ENCODE measurements at places on chromosomes 1 and 21.

- DNase-seq = peak; percentile 71
These were observed 15.0 kb upstream of the MTARC2 start for GRCh38 chr1:220733086-220733601.

DNA sequence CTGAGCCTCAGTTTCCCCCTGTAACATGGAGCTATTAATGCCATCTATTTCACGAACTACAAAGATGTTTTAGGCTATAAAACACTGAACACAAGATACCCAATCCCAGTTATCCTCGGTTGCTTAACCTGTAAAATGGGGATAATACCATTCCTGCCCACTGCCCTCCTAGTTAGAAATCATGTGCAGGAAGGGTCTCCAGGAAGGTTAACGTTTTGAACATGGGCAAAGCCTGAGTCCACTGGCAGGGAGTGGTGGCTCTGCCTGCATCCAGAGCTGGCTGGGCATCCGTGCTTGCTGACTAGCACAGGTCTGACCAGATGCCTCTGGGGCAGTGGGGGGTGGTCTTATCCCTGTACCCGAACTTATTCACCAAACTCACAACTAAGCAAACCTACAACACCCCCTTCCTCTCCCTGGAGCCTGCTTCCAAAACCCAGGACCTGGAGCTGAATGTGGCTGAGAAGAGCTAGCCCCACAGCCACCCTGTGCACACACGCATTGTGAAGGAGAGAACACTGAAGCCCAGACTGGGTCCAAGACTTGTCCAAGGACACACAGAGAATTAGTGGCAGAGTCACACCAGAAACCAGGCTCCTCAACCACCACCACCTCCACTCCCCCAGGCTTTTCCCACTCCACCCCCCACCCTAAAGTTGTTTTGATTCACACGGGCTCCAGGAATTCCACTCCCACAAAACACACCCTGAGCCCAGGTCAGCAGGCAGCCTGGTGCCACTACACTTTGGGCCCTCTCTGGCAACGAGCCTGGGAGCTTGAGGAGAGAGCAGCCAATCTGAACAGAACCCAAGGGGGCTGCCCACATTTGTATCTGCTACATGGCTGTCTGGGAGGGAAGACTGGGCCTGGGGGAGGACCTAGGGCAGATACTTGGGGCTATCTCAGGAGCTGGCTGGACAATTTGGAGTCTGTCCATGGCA is 1.6 kb downstream of the E2F2 start:
- no peak for DNase-seq

GRCh38 chr1:58722967-58723366 is 23.1 kb upstream of the MYSM1 start:
- no peak for DNase-seq

GRCh38 chr1:157597959-157598667 is at the start of gene FCRL4:
Gene FCRL4 (minus strand): TSS chr1:157598085. CDS start chr1:157597944, 141 bp downstream.
- DNase-seq = no peak

DNA sequence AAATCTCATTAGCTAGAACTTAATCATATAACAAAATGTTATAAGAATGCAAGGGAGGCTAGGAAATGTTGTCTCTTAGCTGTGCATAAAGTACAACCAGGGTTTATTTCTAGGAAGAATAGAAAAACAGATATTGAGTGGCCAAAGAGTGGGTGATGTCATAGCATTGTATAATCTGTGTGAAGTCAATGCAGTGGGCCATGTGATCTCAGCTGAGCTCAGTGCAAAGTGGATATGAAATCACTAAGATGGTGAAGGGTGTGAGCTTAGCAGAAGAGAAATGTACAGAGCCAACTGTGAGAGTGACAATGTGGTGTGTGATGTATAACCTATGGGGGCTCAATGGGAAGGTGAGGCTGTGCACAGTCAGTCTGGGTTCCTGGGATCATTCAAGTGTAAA is 29.7 kb upstream of the DUSP23 start:
- DNase-seq = no peak

GRCh38 chr1:182614796-182615454 is 10.7 kb upstream of the RGS16 start:
- DNase-seq = peak; percentile 57

DNA sequence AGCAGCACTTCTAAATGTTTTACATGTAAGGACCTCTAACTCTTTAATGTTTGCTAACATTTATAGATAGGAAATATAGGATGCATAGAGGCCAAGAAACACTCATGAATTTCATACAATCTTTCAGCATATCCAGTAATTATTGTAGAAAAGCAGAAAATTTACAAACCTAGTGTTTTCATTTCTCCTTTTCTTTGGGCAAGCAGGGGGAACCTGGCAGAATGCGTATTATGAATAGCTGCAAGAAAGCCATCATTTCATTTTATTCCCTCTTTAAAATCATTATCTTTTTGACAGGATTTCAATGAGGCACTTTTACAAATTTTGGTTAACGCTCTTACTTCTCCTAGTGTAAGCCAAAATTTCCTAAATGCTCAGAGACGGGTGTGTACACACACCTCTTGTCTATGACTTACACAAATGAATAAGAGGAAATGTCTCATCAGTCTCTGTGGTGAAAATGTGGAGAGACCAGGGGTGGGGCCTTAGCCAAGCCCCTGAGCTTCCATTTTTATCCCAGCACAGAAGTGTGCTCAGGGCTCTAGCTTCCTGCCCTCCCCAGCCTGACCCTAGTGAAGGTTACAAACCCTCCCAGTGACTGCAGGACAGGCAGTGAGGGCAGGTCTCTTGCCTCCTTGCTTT is 91.6 kb downstream of the LRRC8C start:
- no peak for DNase-seq

DNA sequence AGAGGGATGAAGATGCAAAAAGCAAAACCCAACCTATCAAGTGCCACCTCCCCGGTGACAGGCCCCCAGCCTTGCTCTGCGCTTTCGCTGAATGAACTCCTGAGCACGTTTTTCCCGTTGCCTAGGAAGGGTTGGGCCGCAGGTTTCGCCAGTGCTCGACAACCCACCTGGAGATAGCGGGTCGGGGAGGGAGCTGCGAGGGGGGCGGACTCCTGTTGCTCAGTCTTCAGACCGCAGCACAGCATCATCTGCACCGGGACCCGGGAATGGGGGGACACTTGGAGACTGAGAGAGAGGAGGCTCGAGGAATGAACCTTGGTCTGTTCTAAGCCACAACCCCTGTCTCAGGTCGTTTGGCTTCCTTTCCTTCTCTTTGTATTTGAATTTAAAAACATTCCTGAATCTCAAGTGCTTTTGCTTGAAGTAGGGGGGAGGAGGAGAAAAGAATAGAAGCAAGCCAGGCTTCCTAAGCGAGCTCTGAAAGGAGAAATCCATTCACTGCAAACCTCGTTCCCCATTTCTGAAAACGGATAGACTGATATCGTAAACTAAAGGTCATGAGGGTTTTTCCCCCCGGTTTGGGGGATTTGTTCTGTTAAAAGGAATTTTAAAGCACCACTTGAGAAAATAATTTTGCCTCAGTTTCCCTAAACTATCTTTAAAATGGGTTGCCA is 1.2 kb downstream of the AK5 start:
- peak; percentile 38 for DNase-seq

- no peak for DNase-seq
These were observed 26.4 kb upstream of the CLIC6 start for GRCh38 chr21:34642211-34643075.

DNA sequence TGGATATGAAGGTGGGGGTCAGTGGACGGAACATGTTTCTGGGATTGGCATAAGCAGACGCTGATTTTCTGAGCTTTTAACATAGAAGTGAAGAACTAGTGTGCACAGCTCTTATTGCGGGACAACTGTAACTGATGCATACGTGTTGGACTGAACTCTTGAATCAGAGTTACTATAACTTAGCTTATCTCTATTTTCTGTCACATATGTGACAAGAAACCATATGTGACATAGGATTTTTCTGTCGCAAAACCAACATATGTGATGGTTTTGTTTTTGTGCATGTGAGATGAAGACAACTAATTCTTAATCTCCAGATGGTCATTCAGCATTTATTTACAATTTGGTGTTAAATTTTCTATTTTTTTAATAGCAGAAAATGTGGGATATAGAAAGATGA is 249.9 kb downstream of the GREM2 start:
- DNase-seq = no peak

GRCh38 chr21:39029900-39030884 is 153.1 kb downstream of the PSMG1 start:
- no peak for DNase-seq

DNA sequence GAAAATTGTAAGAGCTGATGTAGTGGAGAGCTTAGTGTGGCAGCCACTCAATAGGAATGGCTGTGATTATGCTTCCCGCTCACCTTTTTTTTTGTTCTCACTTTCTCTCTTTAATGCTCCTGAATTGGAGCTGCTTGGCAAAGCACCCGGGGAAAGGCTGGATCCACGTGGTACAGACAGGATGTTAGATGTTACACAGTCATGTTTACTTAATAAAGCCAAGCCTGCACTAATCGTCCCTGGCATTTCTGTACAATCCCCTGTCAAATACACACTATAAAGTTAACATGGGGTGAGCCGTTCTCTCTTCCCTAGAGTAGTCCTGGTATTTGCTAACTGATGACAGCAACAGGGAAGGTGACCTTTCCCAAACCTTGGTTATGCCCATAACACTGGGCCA is 187.8 kb downstream of the ZSCAN20 start:
- no peak for DNase-seq

GRCh38 chr1:226702318-226702956 is 36.6 kb downstream of the ITPKB start:
- DNase-seq = no peak

DNA sequence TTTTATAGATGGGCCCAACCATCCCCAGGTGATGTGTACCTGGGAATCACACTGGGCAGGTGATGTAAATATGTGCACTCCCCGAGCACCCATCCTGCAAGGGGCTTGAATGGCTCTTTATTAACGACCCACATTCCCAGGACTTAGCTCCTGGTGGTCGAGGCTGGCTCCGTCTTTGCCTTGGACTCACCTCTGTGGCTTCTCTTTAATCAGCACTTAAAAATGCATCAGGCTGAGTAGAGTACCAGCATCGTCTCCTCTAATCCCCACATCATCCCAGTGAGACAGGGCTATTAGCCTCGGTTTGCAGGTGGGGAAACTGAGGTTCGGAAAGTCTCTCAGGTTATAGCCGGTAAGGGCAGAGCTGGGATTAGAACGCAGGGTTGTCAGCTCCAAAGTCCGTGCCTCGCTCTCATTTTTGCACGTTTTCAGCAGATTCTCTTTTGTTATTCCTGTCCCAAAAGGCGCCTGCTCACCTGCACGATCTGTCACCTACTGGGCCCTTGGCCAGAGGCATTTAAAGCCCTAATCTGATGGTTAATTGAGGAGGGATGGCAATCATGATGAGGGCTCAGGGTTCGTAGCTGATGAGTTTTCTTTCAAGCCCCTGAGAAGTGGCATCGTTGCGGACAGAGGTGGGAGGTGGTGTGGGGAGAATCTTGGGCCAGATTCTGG is 29.4 kb downstream of the SPSB1 start:
- no peak for DNase-seq

Data from activated T-cell treated with anti-CD3 and anti-CD28 coated beads, Interleukin-2, amount 50 U/mL, for 1 hour (primary cell).